Ecto neural progenitor cell (in vitro differentiated cells): ENCODE measurements at places on chromosomes 4 and X.

DNA sequence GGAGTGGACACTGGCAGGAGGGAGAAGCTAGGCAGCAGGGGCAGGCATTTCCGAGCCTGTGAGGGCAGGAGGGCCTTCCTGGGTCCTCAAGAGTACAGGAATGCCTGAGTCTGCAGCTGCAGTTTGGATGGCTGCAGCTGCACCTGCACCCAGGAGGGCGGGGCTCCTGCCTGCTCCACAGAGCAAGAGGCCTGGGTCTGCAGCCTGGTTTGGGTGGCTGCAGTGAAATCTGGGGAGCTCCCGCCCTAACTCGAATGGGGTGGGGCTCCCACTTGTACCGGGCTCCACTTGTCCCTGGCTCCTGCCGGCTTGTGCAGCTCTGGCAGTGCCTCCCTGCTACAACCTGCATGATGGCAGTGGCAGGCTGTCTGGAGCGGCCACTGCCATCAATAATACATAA is 436.0 kb downstream of the ARHGAP24 start:
- no peak for DNase-seq

- no peak for DNase-seq
These were observed 2.4 kb upstream of the RAB40AL start for GRCh38 chrX:102934624-102935023.

- no peak for DNase-seq
These were observed 2.9 kb downstream of the PCDH18 start for GRCh38 chr4:137529432-137529831.

GRCh38 chrX:101383679-101384205 is 2.2 kb downstream of the BTK start:
- no peak for DNase-seq

DNA sequence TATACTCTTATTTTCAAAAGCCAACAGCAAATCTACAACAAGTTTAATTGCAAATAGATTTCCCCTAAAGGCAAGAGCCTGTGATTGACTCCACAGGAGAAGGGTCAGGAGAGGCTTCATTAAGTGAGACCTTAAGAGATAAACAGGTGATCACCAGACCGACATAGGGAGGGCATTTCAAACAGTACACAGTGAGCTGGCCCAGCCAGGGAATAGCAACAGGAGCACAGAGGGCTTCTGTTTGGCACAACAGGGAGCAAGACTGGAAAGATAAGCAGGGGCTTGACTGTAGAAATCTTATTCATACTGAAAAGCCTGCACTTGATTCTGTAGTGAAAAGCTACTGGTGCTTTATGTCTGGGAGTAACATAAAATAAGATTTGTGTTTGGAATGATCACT is 3.9 kb downstream of the RUFY3 start:
- no peak for DNase-seq

DNA sequence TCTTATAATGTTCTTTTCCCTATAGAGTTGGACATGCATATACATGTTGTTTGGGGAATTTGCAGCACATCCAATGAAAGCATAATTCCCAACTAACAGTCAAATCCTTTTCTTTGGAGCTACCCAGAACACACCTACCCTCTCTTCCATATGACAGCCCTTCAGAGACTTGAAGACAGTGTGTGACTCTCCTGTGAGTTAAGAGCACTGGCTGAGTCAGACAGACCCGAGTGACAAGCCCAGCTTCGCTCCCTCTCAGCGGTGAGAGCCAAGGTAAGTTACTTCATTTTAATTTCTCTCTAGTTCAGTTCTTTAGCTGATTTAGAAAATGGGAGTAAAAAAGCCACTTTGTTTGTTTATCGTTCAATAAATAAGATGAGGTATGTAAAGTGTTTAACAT is 86.3 kb downstream of the RTL9 start:
- no peak for DNase-seq

- DNase-seq: no peak
These were observed 77.1 kb upstream of the SLC4A4 start for GRCh38 chr4:71261633-71262121.
